ENCODE measurements at places on chromosomes 3 and 15.

DNA sequence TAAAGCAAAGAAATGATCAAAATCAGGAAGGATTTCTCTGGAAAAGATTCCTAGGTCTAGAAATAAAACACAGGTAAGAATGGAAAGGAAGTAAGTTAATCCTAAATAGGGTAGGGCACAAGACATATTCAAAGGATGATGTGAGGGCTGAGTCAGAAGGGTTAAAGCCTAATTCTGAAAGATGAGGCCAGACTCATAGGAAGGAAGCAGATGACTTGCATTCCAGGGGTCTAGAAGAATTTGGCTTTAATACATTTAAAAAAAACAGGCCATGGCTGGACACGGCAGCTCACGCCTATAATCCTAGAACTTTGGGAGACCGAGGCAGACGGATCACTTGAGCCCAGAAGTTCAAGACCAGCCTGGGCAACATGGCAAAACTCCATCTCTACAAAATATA lies 3.2 kb downstream of the SSR3 start:
- no peak for DNase-seq

- no peak for DNase-seq
Measured at GRCh38 chr3:152151216-152151876, 117.4 kb upstream of the MBNL1 start.

DNA sequence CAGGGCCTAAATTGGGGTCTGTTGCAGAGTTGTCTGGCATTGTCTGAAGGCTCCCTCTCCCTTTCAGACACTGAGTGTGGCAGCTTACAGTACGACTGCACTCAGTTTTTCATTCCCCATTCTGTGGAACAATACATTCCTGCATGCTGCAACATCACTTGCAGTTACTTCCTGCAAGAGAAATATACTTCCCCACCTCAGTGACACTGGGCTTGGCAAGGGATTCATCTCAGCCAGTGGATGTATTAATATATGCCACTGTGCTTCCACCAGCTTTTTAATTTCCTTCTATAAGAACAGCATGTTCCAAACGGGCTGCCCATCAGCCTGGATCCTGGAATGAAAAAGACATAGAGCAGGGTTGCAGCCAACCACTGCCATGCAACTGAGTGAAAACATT lies 23.1 kb downstream of the B3GALNT1 start:
- no peak for DNase-seq

- DNase-seq = no peak
Measured at GRCh38 chr15:78933823-78934654, 10.8 kb downstream of the CTSH start.

DNA sequence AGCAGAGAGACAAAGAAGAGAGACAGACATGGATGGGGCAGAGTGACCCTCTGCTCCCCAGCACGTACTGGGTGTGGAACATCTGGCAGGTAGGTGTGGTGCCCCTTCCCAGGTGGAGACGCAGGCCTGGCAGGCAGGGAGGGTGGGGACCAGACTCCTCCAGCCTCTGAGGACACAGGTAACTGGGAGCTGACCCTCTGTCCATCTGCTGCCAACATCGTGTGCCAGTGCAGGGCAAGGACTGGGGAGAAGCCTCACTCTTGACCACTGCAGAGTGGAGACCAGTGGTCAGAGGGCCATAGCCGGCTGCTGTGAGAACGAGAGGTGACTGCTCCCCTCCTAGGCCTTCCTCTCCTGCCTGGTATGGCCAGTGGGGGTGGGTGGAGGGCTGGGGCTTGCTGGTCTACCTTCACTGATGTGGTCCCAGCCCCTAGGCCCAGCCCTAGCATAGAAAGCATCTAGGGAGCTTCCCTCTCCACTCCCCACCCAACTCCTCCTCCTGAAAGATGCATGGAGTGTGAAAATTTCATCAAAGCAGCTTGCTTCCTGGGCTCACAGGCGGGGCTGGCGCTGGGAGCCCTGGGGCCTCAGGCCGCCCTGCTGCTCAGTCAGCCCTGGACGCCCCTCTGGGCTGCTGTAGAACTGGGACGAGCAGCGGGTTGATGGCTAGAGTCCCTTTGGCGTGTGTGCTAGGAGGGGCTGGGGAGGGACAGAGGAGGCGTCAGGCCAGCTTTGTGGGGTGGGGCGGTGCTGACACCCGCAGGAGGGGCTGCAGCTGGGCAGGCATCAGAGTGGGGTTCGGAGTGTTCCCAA lies 90.3 kb downstream of the PLXNA1 start:
- no peak for DNase-seq
